ENCODE measurements at places on chromosomes 2 and 18.

- DNase-seq: peak; percentile 86
Measured at GRCh38 chr2:44572196-44572900, 210.6 kb downstream of the CAMKMT start.

GRCh38 chr2:216023055-216023648 lies 9.8 kb upstream of the MREG start:
- peak; percentile 71 for DNase-seq

- peak; percentile 43 for DNase-seq
Measured at GRCh38 chr18:79987566-79987965, 797 bp downstream of the TXNL4A start.

DNA sequence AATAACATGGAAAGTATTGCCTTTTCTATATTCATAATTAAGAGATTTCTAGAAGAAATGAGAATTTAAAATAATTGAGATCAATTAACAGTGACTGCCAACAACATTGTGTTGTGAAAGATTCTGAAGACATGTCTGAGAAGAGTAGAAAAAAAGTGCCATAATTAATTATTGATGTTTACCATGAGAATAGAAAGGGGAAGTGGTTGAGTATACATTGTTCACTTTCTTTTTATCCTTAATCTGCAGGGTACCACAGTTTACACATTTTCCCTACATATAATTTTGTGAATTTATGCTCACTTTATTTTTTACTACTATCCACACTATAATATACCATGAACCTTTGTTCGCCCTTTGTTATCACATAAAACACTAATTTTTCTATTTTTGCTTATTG lies 47.1 kb upstream of the UBE2E3 start:
- DNase-seq: no peak

GRCh38 chr2:98501223-98501622 lies 56.6 kb downstream of the INPP4A start:
- DNase-seq: no peak

DNA sequence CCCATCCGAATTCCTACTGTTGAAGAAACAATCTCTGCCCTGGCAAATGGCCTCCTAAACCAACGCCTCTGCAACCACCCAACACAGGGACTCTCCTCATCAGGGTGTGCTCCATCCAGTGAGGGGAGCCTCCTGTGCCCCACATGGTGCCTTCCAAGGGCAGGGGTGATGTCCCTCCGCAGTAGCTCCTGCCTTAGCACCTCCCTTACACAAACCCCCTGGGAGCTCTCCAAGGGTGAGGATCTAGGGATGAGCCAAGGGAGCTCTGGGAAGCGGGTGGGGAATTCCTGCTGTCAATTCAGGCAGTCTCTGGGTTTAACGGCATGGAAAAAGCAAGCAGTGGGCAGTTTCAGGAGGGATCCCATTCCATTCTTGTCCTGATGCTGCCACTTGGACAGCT lies 3.8 kb downstream of the GALNT14 start:
- no peak for DNase-seq

GRCh38 chr2:46351098-46351749 lies 54.0 kb downstream of the EPAS1 start:
- DNase-seq: no peak

- DNase-seq: no peak
Measured at GRCh38 chr18:4207383-4207985, 247.6 kb downstream of the DLGAP1 start.

GRCh38 chr2:143697744-143698143 lies 568.5 kb downstream of the ARHGAP15 start:
- no peak for DNase-seq

- DNase-seq: peak; percentile 91
Measured at GRCh38 chr18:45155526-45155925, 459.8 kb upstream of the SLC14A2 start.

- no peak for DNase-seq
Measured at GRCh38 chr18:55069497-55069896, 110.2 kb upstream of the CCDC68 start.

DNA sequence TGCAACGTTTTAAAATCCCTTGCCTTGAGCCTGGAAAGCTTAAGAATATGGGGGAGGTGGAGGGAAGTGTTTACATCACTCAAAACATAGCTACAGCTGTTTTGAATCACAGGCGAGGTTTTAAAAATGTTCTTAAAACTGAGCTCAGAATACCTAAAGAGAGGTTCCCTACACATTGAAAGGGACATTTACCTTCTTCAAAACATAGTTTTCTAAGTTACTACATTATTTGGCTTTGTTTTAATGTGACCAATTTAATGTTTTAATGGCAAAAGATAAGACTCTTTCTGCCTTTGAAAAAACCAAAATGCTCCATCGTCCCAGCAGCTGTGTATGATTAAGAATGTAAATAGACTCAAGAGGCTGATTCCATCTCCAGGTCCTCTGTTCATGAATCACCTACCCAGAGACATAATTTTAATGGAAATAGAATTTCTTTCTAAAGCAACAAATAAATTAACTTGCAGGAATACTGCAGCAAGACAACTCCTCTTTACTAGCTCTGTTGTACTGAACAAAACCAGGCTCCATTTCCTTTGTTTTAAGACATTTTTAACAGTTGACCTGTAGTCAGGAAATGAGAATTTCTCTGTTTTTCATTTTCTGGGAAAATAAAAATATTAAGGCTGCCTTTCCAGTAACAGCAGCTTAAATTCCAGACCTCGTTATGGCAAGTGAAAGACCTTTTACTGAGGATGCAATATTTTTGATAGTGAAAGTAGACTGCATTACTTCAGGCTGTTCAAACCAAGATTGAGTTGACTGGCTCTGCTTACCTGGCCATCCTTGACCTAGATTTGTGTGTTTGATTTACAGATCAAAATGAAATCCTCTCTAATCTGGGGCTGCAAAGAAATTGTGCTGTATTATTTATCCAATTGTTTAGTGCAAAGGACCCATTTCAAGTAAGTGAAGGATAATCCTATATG lies 33.7 kb upstream of the WDR75 start:
- peak; percentile 51 for DNase-seq

DNA sequence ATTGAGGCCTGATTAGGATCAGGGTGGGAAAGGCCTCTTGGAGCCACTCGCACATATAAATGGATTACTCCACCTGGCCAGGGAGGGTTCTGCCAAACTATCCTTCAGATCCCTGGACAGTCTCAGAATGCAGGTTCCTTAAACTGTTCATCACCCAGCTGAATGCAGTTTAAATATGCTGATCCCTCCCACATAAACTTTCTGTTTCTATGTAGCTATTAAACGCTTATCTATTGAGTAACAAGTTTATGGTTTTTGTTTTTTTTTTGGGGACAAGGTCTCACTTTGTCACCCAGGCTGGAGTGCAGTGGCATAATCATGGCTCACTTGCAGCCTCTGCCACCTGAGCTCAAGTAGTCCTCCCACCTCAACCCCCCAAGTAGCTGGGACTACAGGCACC lies 1.9 kb downstream of the CAD start:
- DNase-seq: no peak

GRCh38 chr2:239946864-239947728 lies 78.0 kb downstream of the NDUFA10 start:
- DNase-seq: no peak

GRCh38 chr2:238139196-238140039 lies 950 bp downstream of the KLHL30 start:
- no peak for DNase-seq

DNA sequence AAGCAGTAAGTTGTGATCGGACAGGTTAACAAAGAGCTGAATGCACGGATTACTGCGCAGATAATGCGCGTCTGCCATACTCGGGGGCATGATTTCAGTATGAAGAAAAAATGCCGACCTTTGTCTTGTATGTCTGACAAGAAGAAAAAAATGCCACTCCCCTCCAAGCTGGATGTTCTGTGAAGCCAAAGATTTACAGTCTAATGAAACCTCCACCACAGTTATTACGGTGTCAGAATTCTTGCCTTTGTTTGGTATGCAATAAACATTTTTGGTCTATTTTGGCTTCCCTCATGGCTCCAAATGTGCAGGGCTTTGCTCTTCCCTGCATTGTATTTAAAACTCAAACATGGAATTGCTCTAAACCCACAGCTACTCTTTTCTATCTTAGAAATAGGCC lies 72.2 kb upstream of the THUMPD2 start:
- DNase-seq: no peak

GRCh38 chr18:43665105-43665788 lies 388.0 kb upstream of the SYT4 start:
- DNase-seq: peak; percentile 88

DNA sequence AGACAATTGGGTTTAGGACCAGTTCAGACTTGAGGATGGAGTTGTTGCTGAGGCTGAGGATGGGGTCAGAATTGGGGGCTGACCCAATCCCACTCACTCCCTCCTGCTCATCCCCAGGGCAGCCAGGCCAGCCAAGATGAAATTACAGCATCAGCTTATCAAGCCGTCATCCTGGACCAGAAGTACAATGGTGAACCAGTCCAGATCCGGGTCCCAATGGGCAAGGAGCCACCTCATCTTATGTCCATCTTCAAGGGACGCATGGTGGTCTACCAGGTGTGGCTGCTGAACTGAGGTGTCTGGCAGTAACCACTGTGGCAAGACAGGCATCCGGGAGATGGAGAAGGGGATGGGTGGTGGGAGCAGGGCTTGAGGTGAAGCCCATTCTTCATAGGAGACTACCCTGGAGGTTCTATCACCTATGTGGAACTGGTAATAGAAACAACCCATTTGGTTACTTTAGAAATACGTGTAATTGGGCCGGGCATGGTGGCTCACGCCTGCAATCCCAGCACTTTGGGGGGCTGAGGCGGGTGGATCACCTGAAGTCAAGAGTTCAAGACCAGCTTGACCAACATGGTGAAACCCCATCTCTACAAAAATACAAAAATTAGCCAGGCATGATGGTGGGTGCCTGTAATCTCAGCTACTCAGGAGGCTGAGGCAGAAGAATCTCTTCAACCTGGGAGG lies 13.9 kb downstream of the VIL1 start:
- DNase-seq: no peak
